ENCODE measurements at places on chromosomes 5 and 9. TPM values are rescaled to one million over a fixed set of nuclear protein-coding genes. Genes with fewer than 3 reads are reported as not detected.

Gene MRNIP
- total RNA-seq: 19.2 TPM

Gene C9orf43
- 0.45 TPM for total RNA-seq

Gene PCSK1
- 9.8 TPM for total RNA-seq

Gene ADAMTS16
- total RNA-seq: 3.7 TPM

Gene RNF183
- total RNA-seq: not detected

Gene MARCOL
- total RNA-seq: not detected

All from A375 (cell line).